Fibroblast of the conjunctiva (primary cell): ENCODE measurements at places on chromosomes 3 and 15.
A peak's percentile ranks its signal among the peaks of the same experiment; 100 is the strongest.

DNA sequence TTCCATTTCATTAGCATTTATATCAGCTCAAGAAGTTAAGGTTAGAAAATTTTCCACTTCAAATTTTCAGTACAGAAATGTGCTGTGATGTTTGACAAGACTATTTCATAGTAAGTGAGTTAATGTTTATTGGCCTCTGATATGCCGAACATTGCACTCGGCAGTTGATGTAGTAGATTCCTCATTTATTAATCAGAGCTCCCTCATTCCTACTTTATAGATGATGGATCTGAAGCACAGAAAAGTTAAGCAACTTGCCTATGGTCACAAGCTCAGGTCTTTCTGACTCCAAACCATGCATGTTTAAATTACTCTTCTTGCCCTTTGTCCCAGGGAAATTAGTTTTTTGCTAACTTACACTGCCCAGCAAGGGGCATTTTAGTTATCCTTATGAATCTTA, 92.0 kb downstream of the ATG7 start:
- no peak for DNase-seq

- no peak for DNase-seq
Measured at GRCh38 chr15:91158415-91159394, 58.6 kb downstream of the SV2B start.

GRCh38 chr3:179304605-179305004, 18.2 kb upstream of the ZNF639 start:
- DNase-seq, result no peak

DNA sequence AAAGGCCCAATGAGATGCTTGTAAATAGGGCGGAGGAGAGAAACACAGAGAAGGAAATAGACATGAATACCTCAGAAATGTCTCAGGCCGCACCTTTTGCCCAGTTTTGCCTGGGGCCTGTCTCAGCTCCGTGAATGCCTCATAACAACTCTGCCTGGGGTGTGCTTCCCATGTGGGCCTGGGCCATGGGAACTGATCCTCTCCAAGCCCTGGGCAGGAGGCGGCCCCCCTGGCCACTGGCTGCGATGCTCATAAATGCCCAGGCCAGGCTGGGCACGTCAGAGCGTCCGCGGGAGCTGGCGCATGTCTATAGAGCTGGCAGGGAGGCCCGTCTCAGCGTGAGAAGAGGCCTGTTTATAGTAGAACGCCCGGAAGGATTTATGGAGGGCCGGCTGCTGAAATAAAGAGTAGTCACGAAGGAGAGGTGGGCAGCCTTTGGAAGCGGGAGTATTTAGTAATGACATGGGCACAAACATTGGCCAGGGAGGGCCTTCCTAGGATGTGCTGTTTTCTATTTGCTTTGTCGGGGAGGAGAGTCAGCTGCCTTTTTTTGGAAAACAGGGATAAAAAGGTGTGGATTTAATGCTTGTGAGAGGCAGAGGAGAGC, 85.9 kb upstream of the IGF1R start:
- DNase-seq, result no peak

DNA sequence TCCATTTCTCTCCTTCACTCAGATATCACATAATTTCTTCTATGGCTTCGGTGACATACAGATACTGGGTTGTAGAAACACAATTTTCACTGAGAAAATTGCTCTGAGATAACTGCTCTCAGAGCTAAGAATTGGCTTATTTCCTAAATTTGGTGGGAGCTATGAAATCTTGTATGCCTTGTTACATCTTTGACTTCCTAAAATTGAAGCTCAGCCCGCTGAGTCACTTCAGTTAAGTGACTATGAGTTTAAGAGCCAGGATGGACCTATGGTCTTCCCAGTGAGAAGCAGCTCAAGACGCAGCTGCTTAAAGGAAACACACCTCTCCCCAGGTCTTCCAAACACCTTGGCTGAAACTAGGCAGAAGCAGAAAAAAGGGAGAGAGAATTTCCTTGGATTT, 56.4 kb downstream of the EFHB start:
- no peak for DNase-seq

GRCh38 chr3:38479431-38480092, 16.6 kb upstream of the EXOG start:
- peak; percentile 51 for DNase-seq

GRCh38 chr3:141876891-141877621, 613 bp downstream of the ATP1B3 start:
- DNase-seq, result no peak

DNA sequence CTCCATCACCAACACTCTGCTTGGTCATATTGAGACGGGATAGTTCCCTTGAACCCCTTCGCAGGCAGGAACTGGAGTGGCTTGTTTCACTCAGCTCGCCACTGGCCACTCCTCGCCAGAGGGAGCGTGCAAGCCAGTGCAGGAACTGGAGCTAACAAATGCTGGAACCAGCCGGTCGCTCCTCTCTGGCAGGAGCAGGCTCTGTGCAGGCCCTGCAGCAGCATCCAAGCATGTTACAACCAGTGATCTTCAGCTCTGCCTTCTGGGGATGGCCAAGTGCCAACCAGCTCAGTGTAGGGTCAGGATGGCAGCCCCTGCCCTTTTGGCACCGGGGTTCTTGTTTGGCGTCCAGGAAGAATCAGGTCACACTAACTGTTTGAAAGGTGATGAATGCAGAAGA, 329.0 kb upstream of the AZI2 start:
- no peak for DNase-seq

DNA sequence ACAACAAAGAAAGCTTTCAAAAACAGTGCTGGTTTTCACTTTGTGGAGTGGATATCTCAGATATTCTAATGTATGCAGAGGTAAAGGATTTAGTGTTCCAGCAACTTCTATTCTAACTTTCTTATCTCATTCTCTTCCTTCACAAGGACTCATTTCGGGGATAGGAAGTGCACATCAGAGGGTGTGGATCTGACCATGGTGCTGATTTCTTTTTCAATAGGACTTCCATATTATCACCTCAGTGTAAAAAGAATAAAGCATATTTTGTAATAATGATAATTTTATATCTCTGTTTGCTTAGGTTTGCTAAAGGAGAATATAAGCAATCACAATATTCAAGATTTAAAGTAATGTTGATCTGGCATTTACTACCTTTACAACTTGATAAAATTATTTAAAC, 12.5 kb upstream of the CADM2 start:
- no peak for DNase-seq

DNA sequence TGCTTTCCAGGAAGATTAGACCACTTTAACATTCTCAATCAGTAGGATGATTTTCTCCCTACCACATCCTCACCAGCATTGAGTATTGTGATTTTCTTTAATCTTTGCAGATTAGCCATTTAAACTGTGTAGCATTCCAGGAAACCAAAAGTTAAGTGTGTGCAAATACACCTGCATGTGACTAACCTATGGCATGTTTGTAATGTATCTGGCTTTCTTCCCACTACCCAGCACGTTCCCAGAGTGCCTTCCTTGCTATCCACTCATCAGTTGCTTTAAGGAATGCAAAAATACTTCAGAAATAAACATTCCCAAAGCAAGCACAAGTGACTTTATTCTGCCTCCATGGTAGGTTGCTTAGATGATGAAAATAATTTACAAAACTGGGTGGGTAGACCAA, 74.2 kb downstream of the ATG7 start:
- no peak for DNase-seq

- no peak for DNase-seq
Measured at GRCh38 chr15:34783431-34783830, 11.9 kb downstream of the ACTC1 start.

- DNase-seq, result no peak
Measured at GRCh38 chr3:172991424-172991996, 149.5 kb downstream of the SPATA16 start.

GRCh38 chr3:66031102-66031698, 7.5 kb downstream of the MAGI1 start:
- DNase-seq, result no peak

DNA sequence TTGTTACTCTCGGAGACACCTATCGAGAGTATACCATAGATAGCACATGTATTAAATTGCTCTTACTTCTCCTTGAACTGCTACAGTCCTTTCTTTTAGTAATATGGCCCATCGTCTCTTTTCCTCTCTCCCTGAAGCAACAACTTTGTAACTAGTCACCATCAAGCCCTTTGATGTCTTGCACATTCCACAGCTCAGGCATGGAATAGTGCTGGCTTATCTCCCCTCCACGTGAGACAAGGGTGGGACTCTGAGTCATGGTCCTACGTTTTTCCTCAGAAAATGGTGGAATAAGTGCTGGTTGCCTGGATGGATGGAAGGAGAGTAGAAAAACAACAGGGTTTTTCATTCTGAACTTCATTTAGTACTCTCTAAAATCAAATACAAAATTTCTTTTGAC, 163.3 kb upstream of the MBNL1 start:
- no peak for DNase-seq

GRCh38 chr15:28043691-28044091, 55.4 kb downstream of the OCA2 start:
- DNase-seq, result no peak

GRCh38 chr15:75596703-75597345, 17.7 kb upstream of the PTPN9 start:
- DNase-seq, result no peak

DNA sequence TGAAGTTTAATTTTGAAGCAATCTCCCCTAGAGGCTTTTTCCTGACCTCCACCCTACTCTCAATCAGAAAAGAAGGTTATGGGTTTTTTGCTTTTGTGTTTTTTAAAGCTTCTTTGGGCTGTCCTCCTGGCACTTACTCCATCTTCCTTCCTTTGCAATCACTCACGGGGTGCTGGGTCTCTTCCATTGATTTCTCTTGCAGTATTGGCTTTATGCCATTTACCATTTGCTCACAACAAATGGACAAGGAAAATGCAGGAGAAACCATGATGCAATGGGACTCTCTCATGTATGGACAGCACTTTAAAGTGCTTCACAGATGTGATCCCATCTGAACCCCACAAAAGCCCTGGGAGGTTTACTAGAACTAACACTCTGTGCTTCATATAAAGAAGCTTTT, 57.5 kb downstream of the SST start:
- DNase-seq, result no peak

GRCh38 chr3:99119385-99119784, 217.9 kb upstream of the DCBLD2 start:
- DNase-seq, result no peak

DNA sequence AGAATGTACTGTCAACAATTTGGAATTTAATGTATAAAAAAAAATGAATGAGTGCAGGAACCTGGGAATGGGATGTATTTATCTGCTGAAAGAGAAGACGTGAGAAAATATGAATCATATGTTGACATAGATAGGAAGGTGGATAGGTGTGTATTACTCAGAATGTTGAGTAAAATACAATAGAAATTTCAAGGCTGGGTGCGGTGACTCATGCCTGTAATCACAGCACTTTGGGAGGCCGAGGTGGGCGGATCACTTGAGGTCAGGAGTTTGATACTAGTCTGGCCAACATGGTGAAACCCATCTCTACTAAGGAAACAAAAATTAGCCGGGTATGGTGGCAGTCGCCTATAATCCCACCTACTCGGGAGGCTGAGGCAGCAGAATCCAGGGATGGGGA, 202.8 kb downstream of the CADM2 start:
- DNase-seq, result no peak

DNA sequence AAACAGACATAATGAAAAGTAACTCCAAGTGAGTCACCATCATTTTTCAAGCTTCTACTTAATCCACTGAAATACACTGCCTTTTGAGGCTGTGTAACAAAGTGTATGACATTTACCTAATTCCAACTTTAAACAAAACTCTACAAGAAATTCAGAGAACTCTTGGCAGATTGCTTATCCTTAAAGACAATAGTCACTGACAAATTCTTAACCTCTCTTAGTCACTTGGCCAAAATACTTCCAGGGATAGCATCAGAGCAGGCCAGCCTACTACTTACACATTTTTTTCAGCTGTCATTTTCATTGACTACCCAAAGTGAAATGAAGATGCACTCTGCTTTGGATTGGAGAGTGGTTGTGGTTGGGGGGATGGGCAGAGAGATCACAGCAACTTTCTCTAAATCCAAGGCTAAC, 3.6 kb downstream of the WWTR1 start:
- no peak for DNase-seq

DNA sequence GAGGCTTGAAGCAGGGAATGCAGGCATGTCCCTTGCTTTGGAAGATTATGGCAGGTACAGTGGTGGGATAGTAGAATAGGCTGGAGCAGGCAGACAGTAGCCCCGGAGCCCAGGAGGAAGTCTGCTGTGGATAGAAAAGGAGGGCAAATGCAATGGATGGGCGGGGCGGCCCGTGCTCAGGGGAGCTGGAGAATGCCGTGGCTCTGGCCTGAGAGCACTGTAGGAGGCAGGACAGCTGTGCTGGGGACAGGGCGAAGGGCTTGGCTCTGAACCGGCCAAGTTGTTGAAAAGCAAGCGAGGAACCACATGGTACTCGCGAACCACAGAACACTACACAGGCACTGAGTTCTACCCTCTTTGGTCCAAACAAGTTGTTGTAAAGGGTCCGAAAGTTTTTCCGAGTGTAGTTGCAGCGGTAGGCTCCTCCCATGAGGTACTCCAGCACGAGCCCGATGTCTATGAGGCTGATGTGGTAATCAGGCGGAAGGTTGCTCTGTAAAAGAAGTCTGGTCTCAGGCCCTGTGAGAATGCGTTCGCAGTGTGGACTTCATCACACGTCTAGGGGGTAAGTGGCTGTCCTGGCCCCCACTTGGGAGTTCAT, 54.7 kb downstream of the TRPM1 start:
- no peak for DNase-seq

DNA sequence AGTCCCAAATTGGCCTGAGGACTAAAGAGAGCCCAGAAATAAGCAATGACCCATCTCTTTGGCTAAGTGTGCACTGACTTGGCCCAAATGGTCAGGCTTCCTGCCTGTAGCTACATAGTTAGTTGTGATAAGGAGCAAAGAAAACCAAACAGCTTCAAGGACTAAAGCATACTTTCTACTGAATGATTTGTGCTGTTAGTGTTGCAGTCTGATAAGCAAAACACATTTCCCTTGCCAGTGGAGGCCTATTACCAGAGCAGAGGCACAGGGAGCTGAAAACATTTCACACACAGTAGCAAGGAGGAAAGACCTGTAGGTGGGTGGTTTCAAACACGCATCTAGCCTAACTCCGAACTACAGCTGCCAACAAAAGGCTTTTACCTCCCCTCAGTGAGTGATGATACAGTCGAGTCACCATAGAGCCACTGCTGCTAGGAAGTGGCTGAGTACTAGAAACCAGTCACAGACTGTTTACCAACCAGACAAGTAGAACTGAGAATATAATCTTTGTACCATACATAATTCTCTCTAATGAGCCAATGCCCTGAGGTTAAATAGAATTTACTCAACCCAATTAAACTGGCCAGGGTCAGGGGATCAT, 222.3 kb upstream of the THBS1 start:
- no peak for DNase-seq

- no peak for DNase-seq
Measured at GRCh38 chr3:55678546-55679216, 191.6 kb upstream of the WNT5A start.

- DNase-seq, result no peak
Measured at GRCh38 chr3:196378146-196378841, 40.1 kb upstream of the TM4SF19 start.

DNA sequence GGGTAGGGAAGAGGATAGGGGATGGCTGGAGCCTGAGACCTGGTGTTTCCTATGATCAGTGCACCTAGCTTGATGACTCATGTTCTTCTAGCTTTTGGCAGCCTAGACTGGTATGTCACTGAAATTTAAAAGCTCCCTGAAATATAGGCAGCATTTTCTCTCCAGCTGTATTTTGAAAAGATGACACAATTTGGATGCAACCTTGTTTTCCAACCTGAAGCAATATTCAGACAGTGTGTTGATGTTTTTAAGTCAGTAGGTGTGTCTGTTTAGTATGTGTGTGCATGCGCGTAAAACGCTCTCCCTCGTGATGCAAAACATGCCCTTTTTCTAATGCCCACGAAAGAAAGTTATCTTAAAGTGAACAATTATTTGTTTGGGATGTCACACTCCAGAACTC, 58.5 kb downstream of the RPL22L1 start:
- DNase-seq, result peak; percentile 26

- DNase-seq, result no peak
Measured at GRCh38 chr15:60399931-60400330, 2.1 kb upstream of the ANXA2 start.
